ENCODE measurements at places on chromosomes 2 and 18. TPM values are rescaled to one million over a fixed set of nuclear protein-coding genes. Genes with fewer than 3 reads are reported as not detected.

The TRIM43 gene
- not detected for total RNA-seq

The SERPINB13 gene
- total RNA-seq = not detected

DNA sequence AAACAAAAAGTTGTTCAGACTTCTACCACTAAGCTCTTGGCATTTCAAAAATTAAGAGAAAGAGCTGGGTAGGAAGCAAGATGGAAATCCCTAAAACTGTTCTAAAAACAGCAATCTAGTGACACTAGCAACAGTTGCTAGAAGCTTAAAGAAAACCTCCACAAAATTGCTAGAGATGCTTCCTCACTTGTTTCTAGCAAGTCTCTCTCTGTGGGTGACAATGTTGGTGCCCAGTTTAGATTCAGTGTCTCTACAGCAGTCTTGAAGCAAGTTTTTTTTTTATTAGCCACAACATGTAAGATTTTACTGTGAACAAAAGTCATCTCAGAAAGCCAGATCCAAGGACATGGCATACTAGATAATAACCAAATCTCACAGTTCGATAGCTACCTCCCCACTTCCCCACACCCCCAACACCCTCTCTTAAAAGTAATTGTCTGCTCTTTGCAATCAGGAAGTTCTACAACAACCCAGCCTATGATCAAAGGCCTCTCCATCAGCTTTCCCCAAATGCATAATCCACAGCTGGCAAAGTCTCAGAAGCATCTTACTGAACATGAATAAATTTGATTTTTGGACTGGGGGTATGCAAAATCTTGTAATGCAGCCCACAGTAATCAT is 70.0 kb downstream of the ANKRD44 start:
- peak; percentile 39 for DNase-seq
- no peaks in the 10 kb centered on the region for H3K4me1 ChIP-seq
- H3K27ac ChIP-seq = no peak overlapping the region
- no peaks in the 10 kb centered on the region for H3K36me3 ChIP-seq

The CRYBA2 gene
- not detected for total RNA-seq

The GCG gene
- total RNA-seq = not detected

DNA sequence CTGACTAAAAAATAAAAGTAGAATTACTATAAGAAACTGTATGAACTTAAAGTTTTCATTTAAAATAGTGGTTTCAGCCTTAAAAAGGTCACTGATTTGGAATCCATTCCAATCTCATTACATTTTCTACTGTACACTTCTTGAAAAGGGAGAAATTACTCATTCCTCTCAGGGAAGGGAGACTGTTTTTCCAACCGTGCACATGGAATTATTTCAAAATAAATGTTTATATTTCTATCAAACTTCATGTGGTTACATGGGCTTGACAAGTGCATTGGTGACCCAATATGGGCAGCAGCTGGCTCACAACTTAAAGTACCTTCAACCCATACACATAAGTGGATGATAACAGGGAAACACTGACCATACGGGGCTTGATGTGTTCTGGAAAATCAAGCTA is 324.5 kb upstream of the THUMPD2 start:
- H3K4me3 ChIP-seq = no peak overlapping the region
- H3K27ac ChIP-seq = peak overlapping the region; percentile 96
- no peak for DNase-seq
- H3K36me3 ChIP-seq = no peaks in the 10 kb centered on the region

The RAB6C gene
- total RNA-seq = not detected

DNA sequence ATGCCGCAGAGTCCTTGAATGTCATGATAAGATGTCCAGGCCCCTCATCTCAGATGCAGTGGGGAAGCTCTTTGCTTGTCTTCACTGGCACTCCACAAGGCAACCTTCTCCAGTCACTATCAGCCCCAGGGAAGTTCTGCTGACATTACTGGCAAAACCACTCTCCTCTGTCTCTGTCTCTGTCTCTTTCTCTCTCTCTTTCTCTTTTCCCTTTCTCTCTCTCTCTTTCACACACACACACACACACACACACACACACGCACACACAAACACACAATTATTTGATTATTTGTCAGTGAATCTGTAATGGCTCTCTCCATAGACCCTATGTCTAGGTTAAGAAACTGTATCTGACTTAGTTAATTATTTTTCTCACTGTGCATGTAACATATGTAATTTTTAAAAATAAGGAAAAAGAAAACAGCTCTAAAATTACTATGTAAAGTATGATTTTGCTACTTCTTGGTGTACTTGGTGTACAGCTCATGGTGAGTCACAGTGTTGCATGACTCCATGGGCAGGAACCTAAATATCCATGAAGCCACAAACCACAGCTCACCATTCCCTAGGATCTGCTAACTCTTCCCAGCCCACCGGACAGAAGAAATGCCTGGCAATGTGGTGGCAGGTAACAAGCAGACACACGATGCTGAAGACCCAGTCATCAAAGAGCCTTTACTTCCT is 594.9 kb upstream of the ID2 start:
- peak overlapping the region; percentile 65 for H3K27ac ChIP-seq
- H3K4me1 ChIP-seq = peaks cover 37% of the 10 kb centered on the region
- H3K36me3 ChIP-seq = no peaks in the 10 kb centered on the region
- H3K27me3 ChIP-seq = no peaks in the 10 kb centered on the region

The VIT gene
- 31.1 TPM for total RNA-seq

DNA sequence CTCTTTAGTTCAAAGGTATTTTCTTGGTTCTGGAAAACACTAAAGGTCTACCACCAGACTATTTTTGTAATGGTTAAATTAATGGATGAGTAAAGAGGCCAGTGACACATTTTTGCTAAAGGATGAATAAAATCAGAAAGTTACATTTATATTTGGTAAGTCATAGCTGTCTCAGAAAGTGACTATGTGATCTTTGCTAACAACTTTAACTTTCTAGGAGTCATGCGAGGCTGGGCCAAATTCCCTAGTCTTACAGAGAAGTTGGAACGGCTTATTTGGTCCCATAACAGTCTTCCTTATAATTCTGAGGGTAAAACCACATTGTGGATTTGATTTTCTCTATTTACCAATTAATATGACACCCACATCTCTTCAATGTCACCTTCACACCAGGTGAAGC is 198.1 kb downstream of the PDE1A start:
- DNase-seq = no peak
- peaks cover 31% of the 10 kb centered on the region for H3K4me1 ChIP-seq
- peak overlapping the region; percentile 86 for H3K27ac ChIP-seq
- H3K4me3 ChIP-seq = no peak overlapping the region
- no peaks in the 10 kb centered on the region for H3K27me3 ChIP-seq

DNA sequence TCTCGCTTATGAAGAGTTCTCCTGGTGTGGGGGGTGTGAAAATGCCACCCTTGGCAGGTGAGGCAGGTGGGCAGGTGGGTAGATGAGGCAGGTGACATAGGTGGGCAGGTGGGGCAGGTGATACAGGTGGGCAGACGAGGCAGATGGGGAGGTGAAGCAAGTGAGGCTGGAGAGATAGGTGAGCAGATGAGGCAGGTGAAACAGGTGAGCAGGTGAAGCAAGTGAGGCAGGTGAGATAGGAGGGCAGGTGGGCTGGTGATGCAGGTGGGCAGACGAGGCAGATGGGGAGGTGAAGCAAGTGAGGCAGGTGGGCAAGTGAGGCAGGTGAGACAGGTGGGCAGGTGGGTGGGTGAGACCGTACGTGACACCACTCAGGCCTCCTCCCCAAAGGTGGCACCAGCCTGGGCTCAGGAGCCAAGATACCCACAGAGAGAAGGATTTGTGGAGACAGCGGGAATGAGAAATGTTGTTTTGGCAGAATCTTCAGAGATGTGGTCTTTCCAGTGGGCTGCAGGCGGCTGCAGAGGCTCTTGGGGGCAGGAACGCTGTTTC is 232.3 kb upstream of the MYT1L start:
- no peak overlapping the region for H3K4me3 ChIP-seq
- no peaks in the 10 kb centered on the region for H3K27me3 ChIP-seq
- DNase-seq = no peak

The CHRND gene
- total RNA-seq = not detected

The CTAGE1 gene
- not detected for total RNA-seq

GRCh38 chr2:239576784-239577685 is 176.2 kb upstream of the HDAC4 start:
- H3K27me3 ChIP-seq = no peaks in the 10 kb centered on the region
- no peak overlapping the region for H3K4me3 ChIP-seq
- no peak for DNase-seq
- H3K4me1 ChIP-seq = no peaks in the 10 kb centered on the region
- no peak overlapping the region for H3K27ac ChIP-seq

The PCARE gene
- total RNA-seq = not detected

GRCh38 chr18:75179819-75180600 is 28.9 kb downstream of the PTGR3 start:
- H3K27ac ChIP-seq = no peak overlapping the region
- H3K4me1 ChIP-seq = no peaks in the 10 kb centered on the region
- no peak overlapping the region for H3K4me3 ChIP-seq

- H3K27me3 ChIP-seq = peaks cover 6% of the 10 kb centered on the region
- DNase-seq = no peak
- peaks cover 11% of the 10 kb centered on the region for H3K4me1 ChIP-seq
- no peak overlapping the region for H3K27ac ChIP-seq
- H3K4me3 ChIP-seq = no peak overlapping the region
Measured at GRCh38 chr18:63257453-63257852, 62.1 kb downstream of the BCL2 start.

- peak; percentile 62 for DNase-seq
- no peaks in the 10 kb centered on the region for H3K27me3 ChIP-seq
- no peak overlapping the region for H3K4me3 ChIP-seq
- no peak overlapping the region for H3K27ac ChIP-seq
Measured at GRCh38 chr2:38740851-38741731, 10.1 kb downstream of the SRSF7 start.

The CDK5R2 gene
- total RNA-seq = not detected

- no peak for DNase-seq
- no peaks in the 10 kb centered on the region for H3K36me3 ChIP-seq
- no peaks in the 10 kb centered on the region for H3K27me3 ChIP-seq
- no peak overlapping the region for H3K27ac ChIP-seq
- H3K4me3 ChIP-seq = no peak overlapping the region
Measured at GRCh38 chr2:109478906-109479493, 134.8 kb downstream of the SEPTIN10 start.

The ALLC gene
- total RNA-seq = not detected

DNA sequence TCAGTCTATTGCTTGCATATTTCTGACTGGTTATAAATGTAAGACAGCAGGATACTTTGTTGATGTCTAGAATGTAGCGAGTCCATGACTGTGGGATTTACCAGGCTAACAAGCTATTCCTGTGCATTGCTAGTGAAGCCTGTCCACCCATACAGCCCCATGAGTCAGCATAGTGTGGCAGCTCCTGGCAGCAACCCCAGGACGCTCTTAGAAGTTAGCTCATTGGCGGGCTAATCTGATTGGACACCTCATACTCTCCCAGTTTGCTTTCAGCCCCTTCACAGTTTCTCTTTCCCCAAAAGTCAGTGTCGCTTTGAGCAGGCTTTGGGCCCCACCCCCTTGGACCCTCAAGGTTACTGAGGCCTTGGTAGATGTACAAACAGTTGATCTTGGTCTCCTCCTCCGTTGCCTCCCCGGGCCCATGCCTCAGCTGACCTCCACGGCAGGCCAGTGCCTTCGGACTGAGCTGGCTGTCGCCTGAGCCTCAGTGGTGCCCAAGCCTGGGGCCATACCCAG is 48.0 kb downstream of the COA5 start:
- peak overlapping the region; percentile 24 for H3K4me3 ChIP-seq
- H3K4me1 ChIP-seq = peaks cover 29% of the 10 kb centered on the region
- no peaks in the 10 kb centered on the region for H3K36me3 ChIP-seq
- H3K27ac ChIP-seq = peak overlapping the region; percentile 70
- DNase-seq = peak; percentile 99

The RGPD3 gene
- total RNA-seq = 0.59 TPM

- H3K36me3 ChIP-seq = no peaks in the 10 kb centered on the region
- peak overlapping the region; percentile 74 for H3K4me3 ChIP-seq
- DNase-seq = peak; percentile 89
- H3K27ac ChIP-seq = peak overlapping the region; percentile 62
- H3K4me1 ChIP-seq = peaks cover 23% of the 10 kb centered on the region
Measured at GRCh38 chr2:70141902-70142589, 48.8 kb downstream of the C2orf42 start.

GRCh38 chr18:10705786-10706185 is 180.0 kb downstream of the NAPG start:
- H3K4me3 ChIP-seq = no peak overlapping the region
- no peak for DNase-seq
- H3K4me1 ChIP-seq = no peaks in the 10 kb centered on the region
- H3K27me3 ChIP-seq = no peaks in the 10 kb centered on the region
- H3K36me3 ChIP-seq = no peaks in the 10 kb centered on the region

- no peak for DNase-seq
- no peak overlapping the region for H3K4me3 ChIP-seq
- H3K27me3 ChIP-seq = peaks cover 50% of the 10 kb centered on the region
- H3K4me1 ChIP-seq = no peaks in the 10 kb centered on the region
- no peak overlapping the region for H3K27ac ChIP-seq
Measured at GRCh38 chr2:217535957-217536708, 466.7 kb downstream of the TNS1 start.
